Central memory CD4-positive, alpha-beta T cell (primary cell): ENCODE measurements at places on chromosomes 4 and X.

DNA sequence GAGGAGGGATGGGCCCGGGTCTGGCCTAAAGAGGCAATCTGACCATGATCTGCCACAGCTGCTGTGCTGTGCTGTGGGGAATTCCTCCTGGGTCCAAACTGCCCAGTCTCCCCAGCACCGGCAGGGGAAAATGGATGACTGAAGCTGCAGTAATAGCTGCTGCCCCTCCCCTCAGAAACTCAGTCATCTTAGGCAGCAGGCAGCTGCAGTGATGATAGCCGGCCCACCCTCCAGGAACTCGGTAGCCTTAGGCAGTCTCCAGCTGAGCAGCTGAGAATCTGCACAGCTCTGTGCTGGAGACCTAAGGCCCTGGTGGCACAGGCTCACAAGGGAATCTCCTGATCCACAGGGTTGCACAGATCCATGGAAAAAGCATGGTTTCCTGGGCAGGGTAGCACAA lies 113.4 kb upstream of the USP38 start:
- no peak for DNase-seq

GRCh38 chrX:10482708-10483107 lies 137.7 kb downstream of the MID1 start:
- no peak for DNase-seq

GRCh38 chr4:13285336-13285735 lies 198.8 kb downstream of the RAB28 start:
- no peak for DNase-seq

GRCh38 chrX:41922431-41923151 lies 763 bp downstream of the CASK start:
- peak; percentile 7 for DNase-seq

DNA sequence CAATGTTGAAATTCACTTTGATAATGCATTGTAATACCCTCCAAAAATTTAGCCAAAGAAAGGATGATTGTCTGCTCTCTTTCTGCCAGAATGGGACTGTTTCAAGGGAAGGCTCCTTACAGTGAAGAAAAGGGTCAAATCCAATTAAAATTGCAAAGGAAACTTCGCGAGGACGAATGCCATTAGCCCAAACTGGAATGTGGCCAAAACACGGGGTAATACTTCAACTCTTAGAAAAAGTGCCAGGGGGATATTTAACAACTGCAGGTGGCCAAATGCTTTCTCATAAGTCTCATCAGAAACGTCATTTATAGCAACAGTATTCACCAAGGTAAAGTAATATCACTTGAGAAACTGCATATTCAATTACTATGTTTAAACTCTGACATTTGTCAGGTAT lies 29.0 kb downstream of the NKX3-2 start:
- no peak for DNase-seq

GRCh38 chr4:105022811-105023667 lies 123.6 kb upstream of the TET2 start:
- DNase-seq = no peak

GRCh38 chrX:11770320-11770719 lies 12.3 kb downstream of the MSL3 start:
- DNase-seq = peak; percentile 61

- no peak for DNase-seq
Observed at GRCh38 chr4:74755486-74755885, 38.8 kb downstream of the BTC start.

- no peak for DNase-seq
Observed at GRCh38 chr4:72814241-72814640, 245.2 kb upstream of the ADAMTS3 start.

DNA sequence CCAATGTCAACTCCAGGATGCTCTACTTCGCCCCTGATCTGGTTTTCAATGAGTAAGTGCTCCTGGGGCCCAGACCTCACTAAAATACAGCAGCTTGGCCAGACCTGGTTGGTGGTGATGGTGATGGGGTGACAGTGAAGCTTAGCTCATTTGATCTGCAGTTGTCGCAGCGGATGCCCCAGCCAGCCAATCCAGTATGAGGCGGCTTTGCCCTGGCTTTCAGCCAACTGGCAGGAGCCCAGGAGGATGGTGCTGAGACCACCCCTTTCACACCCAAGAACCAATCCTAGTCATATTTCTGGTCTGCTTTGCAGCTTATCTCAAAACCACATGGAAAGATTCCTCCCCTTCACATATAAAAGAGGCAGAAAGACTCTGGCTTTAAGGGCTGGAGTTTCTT lies 173.8 kb downstream of the AR start:
- no peak for DNase-seq

GRCh38 chr4:158875026-158875425 lies 106.2 kb downstream of the FNIP2 start:
- DNase-seq = no peak

GRCh38 chr4:108191269-108191914 lies 22.7 kb upstream of the LEF1 start:
- DNase-seq = no peak

DNA sequence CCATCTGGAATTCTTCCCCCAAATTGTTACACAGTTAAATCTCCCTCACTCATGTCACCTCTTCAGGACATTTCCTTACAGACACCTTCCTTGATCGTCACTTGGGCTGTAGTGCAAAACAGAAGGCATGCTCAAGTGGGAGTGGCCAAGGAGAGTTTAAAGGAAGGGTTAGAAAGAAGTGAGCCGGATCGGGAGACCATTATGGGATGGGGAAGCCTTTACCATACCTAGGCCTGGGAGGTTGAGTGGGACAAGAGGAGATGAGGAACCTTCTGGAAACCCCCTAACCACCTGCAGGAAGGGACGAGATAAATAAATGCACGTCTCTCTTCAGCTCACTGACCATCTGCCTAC lies 102.7 kb downstream of the UCHL1 start:
- no peak for DNase-seq

GRCh38 chr4:21885241-21885640 lies 63.3 kb downstream of the KCNIP4 start:
- no peak for DNase-seq

GRCh38 chr4:168711197-168712140 lies 214.6 kb downstream of the PALLD start:
- DNase-seq = no peak

GRCh38 chrX:20181598-20182329 lies 40.1 kb upstream of the EIF1AX start:
- no peak for DNase-seq

DNA sequence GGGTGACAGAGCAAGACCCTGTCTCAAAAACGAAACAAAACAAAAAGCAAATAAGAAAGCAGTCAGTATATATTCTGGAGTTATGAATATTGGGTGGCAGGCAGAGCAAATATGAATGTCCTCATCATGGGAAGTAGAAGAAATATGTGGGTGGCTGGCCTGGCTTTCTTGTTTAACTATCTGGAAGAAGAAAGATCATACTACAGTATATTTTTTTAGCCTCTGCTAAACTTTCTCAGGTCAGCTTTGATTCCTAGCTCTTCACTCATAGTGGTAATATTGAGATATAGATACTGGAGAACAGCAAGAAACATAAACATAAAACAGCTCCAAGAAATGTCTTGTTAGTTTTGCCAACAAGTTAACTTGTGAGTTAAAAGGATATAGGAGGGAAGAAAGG lies 192.5 kb downstream of the SOWAHB start:
- no peak for DNase-seq

- no peak for DNase-seq
Observed at GRCh38 chrX:44844204-44844603, 383 bp downstream of the DUSP21 start.

DNA sequence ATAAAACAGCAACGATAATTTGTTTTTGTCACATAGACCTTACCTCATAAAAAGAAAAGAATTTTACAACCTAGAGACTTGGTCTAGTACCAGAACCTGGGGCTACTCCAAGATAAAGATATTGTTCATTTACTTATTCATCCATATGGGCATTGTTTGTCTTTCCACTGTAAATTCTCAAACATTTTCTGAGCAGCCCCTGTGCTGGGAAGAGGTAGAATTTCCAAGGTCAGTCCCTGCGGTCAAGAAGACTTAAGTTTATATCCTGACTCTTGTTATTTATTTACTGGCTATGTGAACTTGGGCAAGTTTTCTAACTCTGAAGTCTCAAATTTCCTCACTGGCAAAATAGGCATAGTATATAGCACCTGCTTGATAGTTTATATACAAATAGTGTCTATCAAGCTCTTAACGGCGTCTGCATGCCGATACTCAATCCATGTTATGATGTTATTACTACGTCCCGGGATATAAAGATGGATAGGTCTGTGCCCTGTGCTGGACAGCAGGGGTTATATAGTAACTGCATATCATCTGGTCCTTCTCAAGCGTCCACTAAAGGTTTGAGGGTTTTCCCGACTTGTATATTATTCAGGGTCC lies 222.1 kb upstream of the TAPT1 start:
- DNase-seq = no peak

DNA sequence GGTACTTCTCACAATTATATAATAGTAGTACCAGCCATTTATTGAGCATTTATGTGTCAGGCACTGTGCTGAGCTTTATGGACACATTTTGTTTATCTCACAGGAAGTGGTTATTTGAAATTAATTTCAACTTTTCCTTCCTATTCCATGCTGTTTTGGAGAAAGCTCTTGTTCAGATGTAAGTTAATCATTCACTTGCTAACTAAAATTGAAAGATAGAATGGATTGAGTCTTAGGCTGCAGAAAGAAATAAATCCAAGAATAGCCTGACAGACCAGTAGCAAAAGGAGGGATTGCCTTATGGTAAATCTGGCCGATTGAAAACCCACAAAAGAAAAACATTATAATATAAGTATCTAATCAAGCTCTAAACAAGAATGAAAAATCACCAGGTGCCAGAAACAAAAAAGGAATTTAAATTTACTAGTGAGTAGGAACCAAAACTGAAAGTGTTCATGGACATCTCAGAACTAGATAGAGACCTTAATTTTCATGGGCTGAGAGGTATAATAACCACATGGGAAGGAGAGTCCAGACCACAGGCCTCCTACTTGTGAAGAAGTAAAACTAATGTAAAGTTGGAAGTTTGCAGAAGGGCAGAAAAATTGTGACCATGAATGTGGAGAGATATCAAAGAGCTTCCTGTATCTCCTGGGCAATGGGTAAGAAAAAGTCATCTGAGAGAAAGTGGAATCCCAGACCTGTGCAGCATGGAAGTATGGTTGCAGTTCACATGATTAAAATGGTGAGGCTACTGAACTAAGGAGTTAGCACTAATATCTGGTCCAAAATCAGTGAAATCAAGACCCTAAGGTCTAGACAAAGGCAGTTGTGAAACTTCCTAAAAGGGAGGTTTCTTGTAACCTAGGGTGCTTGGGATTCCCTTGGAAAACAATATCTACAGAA lies 38.0 kb downstream of the RADX start:
- DNase-seq = no peak

DNA sequence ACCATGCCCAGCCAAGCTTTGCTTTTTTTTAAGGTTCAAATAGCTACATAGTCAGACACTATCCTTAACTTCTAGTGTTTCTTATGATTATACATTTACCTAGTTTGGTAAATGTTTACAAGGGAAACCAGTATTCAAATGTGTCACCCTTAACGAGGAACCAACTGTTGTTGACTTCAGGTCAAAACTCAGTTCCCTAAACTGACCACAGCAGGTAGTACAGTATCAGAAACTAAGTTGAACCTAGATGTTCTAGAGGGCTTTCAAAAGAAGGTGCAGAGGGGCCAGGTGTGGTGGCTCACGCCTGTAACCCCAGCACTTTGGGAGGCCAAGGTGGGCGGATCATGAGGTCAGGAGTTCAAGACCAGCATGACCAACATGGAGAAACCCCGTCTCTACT lies 11.3 kb downstream of the GPC4 start:
- no peak for DNase-seq

- DNase-seq = no peak
Observed at GRCh38 chr4:93748373-93749291, 79.9 kb upstream of the ATOH1 start.

DNA sequence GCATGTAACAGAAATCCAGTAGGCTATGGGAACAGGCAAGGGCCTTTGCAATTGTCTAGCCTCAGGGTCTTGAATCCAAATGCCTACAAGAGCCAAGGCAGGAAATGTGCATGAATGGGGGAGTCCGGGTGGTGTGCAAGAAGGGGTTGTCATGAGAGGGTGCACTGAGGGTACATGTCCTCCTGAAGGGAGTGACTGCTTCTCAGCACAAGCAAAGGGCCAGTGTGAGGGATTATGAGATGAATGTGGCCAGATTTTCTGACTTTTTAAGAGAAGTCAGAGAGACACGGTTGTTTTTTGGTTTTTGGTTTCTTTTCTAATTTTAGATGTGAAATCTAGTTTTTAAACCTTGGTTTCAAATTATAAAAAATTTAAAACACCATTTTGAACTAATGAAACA lies 76.5 kb upstream of the LSM6 start:
- DNase-seq = no peak

- DNase-seq = no peak
Observed at GRCh38 chr4:102778720-102779119, 18.0 kb upstream of the MANBA start.

DNA sequence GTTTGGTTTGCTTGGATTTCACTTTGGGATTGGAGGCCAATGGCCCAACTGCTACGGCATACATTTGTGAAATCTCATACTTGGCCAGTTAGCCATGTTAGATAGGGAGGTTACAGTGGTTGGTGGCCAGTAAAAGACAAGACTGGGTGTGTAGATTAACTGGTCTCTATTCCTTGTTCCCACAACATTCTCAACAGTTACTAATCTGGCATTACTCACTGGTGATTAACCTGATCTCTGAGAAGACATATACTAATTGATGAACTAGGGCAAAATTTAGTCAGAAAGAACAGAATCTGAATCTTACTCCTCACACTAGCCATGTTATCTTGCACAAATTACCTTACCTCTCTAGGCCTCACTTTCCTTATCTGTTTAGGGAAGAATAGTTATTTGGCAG lies 33.4 kb downstream of the GATB start:
- DNase-seq = no peak

GRCh38 chr4:64158648-64159326 lies 250.5 kb downstream of the TECRL start:
- peak; percentile 5 for DNase-seq

DNA sequence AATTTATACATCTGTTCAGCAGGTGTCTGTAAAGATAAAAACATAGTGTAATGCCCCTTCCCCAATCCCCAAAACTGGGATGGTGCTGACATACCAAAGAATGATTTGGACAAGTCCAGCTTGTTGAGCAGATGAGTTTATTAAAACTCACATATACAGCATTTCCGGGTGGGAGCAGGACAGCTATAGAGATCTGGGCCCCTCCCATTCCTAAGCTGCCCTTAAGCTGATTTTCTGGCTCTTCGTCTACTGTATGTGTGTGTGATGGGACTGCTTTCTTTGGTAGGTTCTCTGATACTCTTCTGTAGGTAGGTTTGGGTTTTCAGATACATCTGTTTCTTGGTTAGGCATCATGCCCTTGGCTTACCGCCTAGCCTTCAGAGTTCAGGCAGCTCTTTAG lies 703.7 kb upstream of the PCDH10 start:
- no peak for DNase-seq

GRCh38 chrX:24410514-24411189 lies 50.2 kb downstream of the SUPT20HL1 start:
- no peak for DNase-seq
